ENCODE measurements at places on chromosomes 13 and 19.

GRCh38 chr13:108257248-108257647, 12.3 kb upstream of the TNFSF13B start:
- DNase-seq = no peak

DNA sequence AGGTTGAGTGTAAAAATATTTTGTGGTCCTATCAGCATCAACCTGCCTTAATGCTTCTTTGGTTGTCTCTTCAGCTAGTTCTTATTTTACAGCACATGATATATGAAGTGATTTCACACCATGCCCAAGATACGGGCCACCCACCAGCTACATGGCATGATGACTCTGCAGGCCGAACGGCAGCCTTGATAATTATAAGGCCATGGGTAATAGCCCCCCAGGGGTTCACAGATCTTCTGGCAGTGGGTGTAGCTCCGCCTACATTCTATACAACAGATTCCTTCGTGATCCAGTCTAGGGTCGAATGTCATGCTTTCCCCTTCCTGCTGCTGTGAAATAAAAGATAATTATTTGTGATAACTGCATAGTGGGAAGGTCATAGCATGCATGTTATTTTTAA, 36.1 kb downstream of the CNMD start:
- DNase-seq = peak; percentile 22

DNA sequence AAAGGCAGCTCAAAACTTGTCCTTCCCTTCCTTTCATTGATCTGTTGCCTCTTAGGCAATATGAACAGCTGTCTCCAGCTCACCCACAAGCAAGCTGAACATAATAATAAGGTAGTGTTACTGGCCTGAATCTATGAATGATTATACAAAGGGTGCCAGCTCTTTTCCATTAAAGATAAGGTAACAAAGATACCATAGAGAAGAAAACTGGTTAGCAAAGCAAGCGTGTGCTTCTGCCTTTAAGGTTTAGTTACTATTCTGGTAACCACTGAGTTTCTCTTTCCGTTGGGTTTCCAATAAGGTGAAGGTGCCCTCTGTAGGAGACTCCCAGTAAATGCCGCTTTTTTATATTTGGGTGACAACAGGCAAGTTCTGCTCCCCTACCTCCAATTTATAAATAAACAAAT, 12.1 kb upstream of the DACH1 start:
- no peak for DNase-seq

GRCh38 chr19:11964858-11965645, at the start of gene ZNF763:
Gene ZNF763 (plus strand): TSS chr19:11965040. CDS start chr19:11965209, 169 bp downstream.
- peak; percentile 97 for DNase-seq

DNA sequence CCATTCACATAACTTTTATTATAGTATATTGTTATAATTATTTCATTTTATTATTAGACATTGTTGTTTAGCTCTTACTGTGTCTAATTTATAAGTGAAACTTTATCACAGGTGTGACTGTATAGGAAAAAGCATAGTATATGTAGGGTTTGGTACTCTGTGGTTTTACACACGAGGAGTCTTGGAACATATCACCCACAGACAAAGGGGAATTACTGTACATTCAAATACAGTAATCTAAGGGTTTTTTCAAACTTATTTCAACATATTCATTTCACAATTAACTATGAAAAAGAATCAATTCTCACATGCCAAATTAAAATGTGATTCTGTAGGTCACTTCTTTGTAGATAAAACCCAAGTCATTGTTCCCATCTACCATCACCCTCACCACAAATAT, 46.0 kb downstream of the RBM26 start:
- DNase-seq = no peak
